ENCODE measurements at places on chromosomes 1 and 21.

DNA sequence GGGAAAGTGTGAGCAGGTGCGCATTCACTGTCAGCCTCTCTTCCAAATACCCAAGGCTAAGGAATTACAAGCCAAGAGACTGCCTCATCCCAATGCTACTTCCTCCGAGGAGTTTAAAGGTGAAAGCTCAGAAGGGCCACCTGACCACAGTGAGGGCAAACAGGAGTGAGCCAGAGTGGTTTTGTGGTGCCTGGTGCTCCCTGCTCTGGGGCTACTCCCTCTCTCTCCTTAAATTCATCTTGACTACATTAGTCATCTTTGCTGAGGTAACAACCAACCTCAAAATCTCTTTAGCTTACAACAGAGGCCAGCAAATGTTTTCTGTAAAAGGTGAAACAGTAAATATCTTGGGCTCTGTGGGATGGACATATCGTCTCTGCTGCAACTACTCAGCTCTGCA is 14.2 kb upstream of the ZBTB8A start:
- DNase-seq: no peak

DNA sequence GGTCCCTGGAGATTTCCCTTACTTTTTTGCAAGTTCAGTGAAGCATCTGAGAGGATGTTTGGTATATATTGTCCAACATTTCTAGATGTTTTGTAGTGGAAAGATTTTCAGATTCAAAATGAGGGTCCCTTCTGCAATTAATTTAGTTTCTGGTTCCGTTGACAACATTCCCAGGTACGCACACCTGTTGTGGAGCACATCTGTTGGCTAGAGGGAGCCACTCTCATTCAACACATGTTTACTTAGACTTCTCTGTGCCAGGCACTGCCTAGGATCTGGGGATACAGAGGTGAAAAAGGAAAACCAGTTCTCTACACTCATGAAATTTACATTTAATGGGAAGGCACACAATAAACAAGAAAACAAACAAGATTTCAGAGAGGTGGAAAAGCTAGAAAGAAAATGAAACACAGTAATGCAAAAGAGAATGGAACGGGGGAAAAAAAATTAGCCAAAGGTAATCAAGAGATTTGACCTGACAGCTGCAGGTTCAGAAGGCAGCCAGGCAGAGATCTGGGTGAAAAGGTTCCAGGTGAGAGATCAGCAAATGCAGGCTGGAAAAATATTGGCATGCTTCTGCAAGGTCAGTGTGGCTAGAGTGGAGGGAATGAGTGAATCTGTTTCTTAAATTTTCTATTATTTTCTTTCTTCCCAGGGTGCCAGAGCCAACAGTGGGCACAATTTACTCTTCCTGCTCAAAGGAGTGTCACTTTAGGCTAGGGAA is 48.4 kb upstream of the KAZN start:
- DNase-seq: no peak

DNA sequence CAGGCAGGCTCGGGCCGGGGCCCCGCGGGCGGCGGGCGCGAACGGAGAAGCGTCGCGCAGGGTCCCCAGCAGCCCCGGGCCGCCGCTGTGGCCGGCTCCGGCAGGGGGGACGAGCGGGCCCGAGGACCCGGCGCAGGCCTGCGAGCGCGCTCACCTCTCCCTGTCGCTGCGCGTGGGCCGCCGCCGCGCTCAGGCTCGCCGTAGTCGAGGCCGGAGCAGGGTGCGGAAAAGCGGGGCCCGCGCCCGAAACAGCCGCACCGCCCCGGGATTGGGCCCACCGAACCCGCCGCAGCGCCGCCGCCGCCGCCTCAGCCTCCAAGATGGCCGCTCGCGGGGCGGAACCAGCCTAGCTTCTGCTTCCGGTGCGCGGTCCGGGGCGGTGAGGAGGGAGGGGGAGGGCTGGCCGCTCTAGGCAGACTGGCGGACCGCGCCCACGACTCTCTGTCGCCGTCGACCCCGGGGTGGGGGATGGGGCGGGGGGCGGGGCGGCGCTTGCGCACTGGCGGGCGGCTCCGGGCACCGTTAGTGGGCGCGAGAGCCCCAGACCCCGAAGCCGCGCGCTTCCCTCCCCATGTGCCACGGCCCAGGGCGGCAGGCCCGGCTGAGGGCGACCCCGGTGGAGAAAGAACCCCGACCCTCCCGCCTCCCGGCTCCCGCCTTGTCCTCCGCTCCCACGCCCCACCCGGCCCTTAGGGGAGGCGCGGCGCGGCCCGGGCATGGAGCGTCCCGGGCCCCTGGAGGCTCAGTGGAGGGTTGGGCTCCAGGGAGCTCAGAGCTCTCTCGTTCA is at the start of gene UBE2J2:
Gene UBE2J2 (minus strand): TSS at position 343 of the 787 bp plus-strand sequence. CDS start 5,862 bp downstream, outside the sequence.
- DNase-seq: peak; percentile 94

DNA sequence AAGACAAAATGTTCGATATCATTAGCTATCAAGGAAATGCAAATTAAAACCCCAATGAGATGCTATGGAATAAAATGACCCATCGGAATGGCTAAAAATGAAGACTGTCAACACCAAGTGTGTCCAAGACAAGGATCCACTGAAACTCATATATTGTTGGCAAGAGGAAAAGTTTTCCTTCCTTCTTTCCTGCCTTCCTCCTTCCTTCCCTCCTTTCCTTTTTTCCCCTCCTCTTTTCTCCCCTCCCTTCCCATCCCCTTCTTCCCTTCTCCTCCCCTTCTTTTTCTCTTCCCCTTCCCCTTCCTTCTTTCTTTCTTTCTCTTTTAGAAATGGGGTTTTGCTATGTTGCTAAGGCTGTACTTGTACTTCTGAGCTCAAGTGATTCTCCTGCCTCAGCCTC is 64.2 kb upstream of the TENT5B start:
- DNase-seq: no peak

GRCh38 chr1:51341876-51342496 is 11.6 kb upstream of the TTC39A start:
- no peak for DNase-seq

DNA sequence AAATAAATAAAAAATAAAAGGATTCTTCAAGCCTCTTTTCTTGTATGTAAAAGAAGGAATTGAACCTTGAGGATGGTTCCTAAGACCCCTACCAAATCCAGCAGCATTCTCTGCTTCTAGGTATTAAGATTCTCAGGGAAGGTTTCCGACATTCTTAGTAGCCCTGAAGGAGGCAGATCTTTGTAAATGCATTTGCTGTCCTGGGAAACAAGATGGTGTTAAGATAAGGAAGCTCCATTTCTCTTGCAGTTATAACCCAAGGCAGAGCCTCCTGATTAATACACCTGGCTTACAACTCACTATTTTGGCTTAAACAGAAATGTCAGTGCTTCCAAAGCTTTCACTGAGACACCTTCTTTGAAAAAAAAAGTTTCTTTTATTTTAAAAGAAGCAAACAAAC is 393.8 kb downstream of the DISC1 start:
- DNase-seq: no peak

GRCh38 chr1:198788561-198789064 is 149.8 kb downstream of the PTPRC start:
- peak; percentile 36 for DNase-seq

DNA sequence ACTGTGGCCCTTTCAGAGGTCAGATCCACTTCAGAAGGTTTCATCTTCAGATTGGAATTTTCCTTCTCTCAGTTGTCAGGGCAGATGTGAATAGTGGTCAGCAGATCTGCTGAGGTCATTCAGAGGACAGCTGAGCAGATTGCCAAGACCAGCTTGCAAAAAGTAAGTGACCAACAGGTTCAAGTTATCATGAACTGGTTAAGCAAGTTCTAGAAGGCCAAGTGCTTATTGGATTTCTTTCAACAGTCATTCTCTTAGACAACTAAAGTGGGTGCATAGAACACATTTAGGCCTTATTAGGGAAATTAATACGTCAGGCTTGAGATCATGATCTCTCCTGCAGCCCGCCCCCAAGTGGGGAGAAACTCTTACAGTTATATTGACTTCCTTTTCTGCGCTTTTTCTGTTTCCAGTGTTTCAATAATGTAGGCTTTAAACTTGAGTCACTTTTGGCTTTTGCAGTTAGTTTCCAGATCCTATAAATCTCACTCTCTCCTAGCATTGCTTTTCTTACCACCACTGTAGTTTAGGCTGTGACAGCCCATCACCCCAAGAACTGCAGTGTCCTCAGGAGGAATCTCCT is 96.4 kb downstream of the C1orf21 start:
- no peak for DNase-seq

- no peak for DNase-seq
Observed at GRCh38 chr1:171988243-171988885, 147.1 kb downstream of the DNM3 start.

DNA sequence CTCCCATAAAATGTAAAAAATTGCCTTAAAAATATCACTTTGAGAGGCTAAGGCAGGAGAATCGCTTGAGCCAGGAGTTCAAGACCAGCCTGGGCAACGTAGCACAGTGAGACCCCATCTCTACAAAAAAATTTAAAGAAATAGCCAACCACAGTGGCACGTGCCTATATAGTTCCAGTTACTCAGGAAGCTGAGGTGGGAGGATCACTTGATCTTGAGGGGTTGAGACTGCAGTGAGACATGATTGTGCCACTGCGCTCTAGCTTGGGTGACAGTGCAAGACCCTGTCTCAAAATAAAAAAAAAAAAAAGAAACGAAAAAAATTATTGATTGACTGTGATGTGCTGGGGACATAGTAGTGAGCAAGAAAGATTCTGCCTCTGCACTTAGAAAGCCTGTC is 38.4 kb downstream of the PKN2 start:
- no peak for DNase-seq

- no peak for DNase-seq
Observed at GRCh38 chr1:193614817-193615216, 428.4 kb upstream of the B3GALT2 start.

DNA sequence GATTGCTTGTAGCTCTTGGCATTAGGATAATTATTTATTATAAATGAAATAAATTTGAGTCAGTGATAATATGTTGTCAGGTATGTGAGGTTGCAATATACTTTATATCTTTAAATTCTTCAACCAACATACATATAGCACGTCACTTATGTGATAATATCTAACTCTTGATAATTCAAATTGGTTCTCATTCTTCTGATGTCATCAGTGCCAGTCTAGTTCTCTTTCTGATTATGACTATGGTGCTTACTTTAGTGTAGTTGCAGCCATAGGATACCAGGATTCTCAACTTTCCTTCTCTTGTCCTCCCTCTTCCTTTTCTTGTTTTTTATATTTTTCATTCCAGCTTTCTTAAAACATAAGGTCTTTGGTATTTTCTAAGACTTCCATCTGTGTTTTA is 34.8 kb upstream of the ATP6V1G3 start:
- no peak for DNase-seq

DNA sequence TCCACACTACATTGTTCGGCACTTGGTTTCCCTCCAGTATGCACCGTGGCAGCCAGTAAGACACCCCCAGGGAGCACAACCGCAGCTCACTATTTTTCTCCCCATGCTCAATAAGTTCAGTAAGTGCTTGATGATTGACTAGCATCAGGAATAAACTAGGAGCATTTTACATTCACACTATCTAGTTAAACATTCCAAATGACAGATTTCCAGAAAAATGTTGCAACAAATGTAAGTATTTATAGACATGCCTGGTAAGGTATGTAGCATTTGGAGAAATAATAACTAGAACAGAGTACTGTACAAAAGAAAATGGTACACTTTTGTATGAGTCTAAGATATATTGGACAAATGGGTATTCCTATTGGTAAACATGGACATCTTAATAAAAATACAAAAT is 92.9 kb downstream of the SLC45A1 start:
- DNase-seq: no peak

- no peak for DNase-seq
Observed at GRCh38 chr1:209021622-209022021, 561.9 kb upstream of the CAMK1G start.

- DNase-seq: no peak
Observed at GRCh38 chr1:193143285-193143684, 21.5 kb downstream of the CDC73 start.

GRCh38 chr21:25944672-25945213 is 210.0 kb downstream of the GABPA start:
- no peak for DNase-seq

DNA sequence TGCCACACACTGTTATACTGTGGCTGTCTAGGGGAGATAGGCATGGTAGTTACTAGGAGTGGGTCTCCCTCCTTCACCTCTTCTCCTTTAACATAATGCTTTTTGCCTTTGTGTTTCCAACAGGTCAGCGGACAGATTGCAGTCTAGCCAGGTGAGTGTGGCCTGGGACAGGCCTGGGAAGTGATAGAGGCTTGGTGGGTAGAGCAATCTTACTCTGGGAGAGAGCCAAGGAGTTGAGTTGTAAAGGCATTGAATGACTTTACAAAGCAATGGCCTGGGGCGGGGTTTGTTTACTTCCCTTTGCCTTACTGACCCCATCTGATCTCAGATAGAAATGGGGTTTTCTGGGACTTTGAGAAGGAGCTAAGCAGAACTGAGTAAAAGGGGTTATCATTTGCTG is 51.0 kb upstream of the IKBKE start:
- no peak for DNase-seq

- no peak for DNase-seq
Observed at GRCh38 chr1:111789666-111790316, 34.1 kb downstream of the DDX20 start.

GRCh38 chr1:208101661-208102431 is 142.3 kb downstream of the PLXNA2 start:
- DNase-seq: peak; percentile 44

DNA sequence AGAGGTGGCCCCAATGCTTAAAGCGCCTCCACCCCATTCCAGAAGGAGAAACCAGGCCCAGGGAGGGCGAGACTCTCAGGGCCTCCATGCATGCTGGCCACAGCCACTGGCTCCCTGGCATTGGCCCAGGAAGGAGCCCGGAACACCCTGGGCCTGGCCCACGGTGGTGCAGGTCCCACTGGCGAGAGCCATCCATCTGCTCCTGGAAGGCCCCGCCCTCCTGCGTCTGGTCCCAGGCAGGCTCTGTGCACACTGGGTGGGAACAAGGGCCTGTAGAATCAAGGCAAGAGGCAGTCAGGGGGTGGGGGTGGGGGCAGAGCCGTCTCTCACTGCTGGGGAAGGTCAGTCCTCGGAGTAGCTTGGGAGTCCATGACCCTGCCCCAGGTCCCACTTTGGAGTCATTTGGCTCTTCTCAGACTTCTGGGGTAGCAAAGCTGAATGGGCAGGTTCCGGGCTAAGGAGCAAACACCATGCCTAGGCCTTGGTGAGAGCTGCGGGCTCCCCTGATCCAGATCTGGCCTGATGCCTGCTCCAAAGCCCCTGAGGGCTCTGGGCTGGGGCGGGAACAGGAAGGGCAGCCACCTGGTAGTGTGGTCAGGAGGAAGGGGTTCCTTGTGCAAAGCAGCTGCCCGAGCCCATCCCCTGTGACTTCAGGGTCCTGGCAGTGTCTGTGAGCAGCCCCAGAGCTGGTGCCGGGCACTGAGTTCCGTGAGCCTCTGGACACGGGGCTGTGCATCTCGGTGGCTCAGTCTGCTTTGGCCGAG is 107.0 kb upstream of the ARHGEF16 start:
- no peak for DNase-seq

GRCh38 chr1:21674957-21675356 is 5.8 kb upstream of the RAP1GAP start:
- no peak for DNase-seq

DNA sequence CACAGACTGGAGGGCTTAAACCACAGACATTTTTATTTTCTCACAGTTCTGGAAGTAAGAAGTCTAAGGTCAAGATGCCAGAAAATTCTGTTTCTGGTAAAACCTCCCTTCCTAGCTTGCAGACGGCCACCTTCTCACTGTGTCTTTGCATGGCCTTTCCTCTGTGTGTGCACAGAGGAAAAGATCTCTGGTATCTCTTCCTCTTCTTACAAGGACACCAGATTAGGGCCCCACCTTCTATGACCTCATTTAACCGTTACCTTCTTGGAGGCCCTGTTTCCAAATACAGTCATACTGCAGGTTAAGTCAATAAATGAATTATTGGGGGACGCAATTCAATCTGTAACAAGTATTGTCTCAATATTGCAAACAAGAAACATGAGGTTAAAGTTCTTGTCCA is 63.0 kb upstream of the PRDX6 start:
- no peak for DNase-seq

- no peak for DNase-seq
Observed at GRCh38 chr1:153860285-153860684, 62.5 kb downstream of the GATAD2B start.
